ENCODE measurements at places on chromosomes 2 and 18.

- DNase-seq: no peak
Measured at GRCh38 chr2:154437104-154437503, 261.4 kb upstream of the KCNJ3 start.

- no peak for DNase-seq
Measured at GRCh38 chr18:51234117-51235008, 36.9 kb upstream of the MEX3C start.

- DNase-seq: no peak
Measured at GRCh38 chr18:10514601-10515000, 11.2 kb upstream of the NAPG start.

GRCh38 chr2:16067037-16067406 is 126.7 kb downstream of the MYCN start:
- DNase-seq: no peak

GRCh38 chr18:10659594-10659993 is 133.8 kb downstream of the NAPG start:
- no peak for DNase-seq

Measured in neural crest cell (in vitro differentiated cells).